ENCODE measurements at places on chromosomes 4 and X.

GRCh38 chr4:148056879-148057278 is 325.0 kb downstream of the ARHGAP10 start:
- no peak for DNase-seq

DNA sequence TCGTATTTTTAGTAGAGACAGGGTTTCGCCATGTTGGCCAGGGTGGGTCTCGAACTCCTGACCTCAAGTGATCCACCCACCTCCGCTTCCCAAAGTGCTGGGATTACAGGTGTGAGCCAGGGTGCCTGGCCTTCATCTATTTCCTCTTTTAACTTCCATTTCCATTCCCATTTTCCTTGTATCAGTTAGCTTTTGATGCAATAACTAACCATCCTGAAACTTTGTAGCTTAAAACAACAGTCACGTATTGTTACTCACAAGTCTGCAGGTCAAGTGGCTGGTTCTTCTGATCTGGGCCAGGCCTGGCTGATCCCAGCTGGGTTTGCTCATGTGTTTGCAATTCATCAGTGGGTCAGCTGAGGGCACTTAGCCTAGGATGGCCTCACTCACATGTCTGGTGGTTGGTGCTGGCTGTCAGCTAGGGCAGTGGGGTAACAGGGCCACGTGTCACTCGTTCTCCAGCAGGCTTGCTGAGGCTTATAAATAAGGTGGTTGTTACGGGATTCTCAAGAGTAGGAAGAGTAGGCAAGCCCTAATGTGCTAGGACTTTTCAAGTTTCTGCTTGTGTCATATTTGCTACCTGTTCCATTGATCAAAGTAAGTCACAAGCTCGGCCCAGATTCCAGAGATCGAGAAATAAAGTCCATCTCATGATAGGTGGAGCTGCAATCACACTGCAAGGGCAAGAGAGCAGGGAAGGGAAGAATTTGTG is 88.2 kb downstream of the SOWAHB start:
- peak; percentile 80 for DNase-seq

GRCh38 chr4:530017-530781 is 31.2 kb downstream of the PIGG start:
- DNase-seq, result peak; percentile 23

GRCh38 chrX:24851289-24851688 is 157.6 kb downstream of the POLA1 start:
- no peak for DNase-seq

GRCh38 chr4:38785901-38786402 is 3.2 kb upstream of the TLR10 start:
- DNase-seq, result no peak

- peak; percentile 4 for DNase-seq
Observed at GRCh38 chrX:714131-714530, 83.5 kb downstream of the SHOX start.

- DNase-seq, result no peak
Observed at GRCh38 chrX:55033429-55033828, 2.7 kb upstream of the ALAS2 start.

DNA sequence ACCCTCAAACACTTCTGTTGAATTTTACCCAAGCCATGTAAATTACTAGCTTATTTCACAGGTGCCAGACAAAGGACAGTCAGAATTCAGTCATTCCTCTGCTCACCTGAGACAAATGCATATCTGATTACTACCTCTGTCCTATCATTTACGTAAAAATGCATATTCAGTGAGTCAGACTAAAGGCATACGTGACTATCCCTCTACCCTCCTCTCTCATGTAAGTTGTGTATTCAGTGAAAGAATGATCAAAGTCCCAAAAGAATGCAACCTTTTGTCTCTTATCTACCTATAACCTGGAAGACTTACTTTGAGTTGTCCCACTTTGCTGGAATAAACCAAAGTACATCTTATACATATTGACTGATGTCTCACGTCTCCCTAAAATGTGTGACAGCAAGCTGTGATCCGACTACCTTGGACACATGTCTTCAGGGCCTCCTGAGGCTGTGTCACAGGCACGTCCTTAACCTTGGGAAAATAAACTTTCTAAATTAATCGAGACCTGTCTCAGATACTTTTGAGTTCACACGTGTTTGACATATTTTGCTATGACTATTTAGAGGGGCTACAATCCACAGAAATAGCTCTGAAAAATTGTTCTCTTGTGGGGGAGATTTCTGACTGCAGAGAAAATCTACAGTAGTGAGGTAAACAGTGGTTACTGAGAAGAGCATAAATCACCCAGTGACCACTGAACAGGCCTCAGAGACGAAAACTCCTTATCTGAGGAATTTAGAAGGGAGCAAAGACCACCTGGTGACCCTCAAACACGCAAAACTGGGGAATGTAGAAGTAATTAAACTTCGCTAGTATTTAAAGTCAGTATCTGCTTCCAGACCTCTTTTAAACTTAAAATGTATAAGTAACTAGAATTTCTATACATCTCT is 1575.8 kb downstream of the STIM2 start:
- no peak for DNase-seq

- no peak for DNase-seq
Observed at GRCh38 chr4:47391256-47391655, 72.2 kb downstream of the COMMD8 start.

DNA sequence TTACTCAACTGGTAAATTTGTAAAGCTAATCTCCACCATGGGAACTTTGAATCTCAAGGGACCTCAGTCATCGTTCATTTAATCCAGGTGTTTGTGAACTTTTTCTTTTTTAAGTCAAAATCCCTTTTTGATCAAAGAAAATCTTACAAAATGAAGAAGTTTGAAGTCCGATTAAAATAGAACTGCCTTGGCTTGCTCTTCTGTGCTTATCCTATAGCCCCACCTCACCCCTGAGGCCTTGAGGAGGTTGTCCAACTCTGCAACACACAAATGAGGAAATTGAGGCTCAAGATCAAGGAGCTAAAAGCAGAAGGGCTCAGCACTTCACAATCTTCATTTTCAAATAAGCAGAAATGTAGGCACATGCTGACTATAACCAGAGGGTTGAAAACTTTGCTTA is 240.3 kb upstream of the SFRP2 start:
- no peak for DNase-seq

DNA sequence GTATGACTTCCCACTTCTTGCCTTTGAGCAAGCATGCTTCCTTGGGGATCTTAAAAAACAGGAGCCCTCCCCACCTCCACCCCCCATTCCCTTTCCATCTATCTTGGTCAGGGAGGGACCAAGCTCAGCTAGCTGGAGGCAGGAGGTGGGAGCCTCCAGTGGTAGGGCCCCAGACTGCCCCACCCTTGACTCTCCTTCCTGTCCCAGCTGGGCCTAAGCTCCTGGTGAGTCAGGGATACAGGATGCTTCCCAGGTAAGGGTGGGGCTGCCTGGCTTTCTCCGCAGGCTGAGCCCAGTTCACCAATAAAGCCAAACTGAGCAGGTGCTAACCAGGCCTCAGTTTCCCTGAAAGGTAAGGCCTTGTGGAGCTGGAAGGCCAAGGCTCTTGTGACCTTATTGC is 15.2 kb downstream of the EFNB1 start:
- DNase-seq, result no peak
